ENCODE measurements at places on chromosomes 16 and 17.

DNA sequence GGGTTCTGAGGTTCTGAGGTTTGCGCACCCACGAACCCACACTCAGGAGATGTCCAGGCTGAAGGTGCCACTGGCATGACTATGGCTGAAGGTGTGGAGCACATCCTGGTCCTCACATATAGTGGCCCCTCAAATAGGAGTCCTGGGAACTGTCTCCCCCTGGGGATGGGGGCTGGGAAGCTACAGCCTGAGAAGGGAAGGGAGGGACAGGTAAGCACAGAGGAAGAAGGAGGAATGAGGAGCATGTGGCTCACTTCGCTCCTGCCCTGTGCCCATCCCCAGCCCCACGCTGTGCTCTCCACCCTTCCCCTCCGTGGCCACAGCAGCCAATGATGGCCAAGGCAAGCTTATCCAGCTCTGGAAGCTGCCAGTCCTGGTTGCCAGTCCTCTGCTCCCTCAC lies 123.9 kb upstream of the LHX1 start:
- DNase-seq, result no peak

- DNase-seq, result no peak
Measured at GRCh38 chr17:61662741-61663140, 71.7 kb upstream of the NACA2 start.

DNA sequence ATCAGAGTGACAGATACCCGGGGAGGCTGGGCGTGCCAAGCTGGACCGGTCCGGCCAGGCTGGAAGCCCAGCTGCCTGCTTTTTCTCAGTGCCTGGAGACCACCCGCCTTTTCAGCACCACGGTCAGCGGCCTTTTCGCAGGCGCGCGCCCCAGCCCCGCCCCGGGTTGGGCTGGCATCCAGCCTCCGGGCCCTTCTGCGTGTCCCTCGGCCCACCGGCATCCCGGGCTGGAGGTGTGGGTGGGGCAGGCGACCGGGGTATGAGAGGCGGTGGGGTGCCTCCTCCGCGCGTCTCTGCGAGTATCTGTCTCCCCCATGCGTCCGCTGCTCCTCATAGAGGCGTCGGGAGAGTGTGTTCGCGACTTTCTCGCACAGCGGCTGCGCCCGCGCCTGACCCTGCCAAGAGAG lies 102.5 kb downstream of the MRM1 start:
- peak; percentile 17 for DNase-seq

- peak; percentile 79 for DNase-seq
Measured at GRCh38 chr17:42928714-42929496, 28.3 kb downstream of the G6PC1 start.

DNA sequence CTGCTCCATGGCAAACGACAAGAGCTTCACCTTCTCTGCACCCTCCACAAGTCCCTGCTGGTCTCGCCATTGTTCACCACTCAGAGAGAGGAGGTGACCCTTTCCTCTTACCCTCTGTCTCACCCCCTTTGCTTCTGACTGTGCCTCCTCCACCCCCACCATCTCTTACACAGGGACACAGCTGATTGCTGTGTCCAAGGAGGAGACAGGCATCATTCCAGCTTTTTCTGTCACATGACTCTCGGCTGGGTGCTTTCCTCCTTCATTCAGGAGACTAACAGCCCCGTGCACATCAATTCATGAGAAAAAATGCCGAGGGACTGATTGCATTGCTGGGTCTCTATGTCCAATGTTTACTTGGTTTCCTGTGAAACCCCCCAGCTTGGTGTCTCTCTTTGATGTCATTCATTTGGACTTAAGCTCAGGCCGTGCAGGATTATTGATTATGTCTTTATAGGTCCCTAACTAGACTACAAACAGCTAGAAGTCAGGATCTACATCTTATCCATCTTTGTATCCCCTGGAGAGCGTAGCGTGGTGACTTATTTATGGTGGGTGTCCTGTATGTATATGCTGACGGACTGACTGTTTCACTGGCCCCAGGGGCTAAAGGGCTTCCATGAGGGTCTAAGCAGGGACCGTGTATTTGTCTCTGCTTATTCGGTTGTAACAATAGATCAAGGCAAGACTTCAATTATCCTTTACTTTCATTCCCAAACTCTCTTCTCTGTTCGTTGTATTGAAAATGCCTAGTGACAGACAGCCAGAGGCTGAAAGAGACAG lies 82.2 kb upstream of the CDH13 start:
- no peak for DNase-seq

DNA sequence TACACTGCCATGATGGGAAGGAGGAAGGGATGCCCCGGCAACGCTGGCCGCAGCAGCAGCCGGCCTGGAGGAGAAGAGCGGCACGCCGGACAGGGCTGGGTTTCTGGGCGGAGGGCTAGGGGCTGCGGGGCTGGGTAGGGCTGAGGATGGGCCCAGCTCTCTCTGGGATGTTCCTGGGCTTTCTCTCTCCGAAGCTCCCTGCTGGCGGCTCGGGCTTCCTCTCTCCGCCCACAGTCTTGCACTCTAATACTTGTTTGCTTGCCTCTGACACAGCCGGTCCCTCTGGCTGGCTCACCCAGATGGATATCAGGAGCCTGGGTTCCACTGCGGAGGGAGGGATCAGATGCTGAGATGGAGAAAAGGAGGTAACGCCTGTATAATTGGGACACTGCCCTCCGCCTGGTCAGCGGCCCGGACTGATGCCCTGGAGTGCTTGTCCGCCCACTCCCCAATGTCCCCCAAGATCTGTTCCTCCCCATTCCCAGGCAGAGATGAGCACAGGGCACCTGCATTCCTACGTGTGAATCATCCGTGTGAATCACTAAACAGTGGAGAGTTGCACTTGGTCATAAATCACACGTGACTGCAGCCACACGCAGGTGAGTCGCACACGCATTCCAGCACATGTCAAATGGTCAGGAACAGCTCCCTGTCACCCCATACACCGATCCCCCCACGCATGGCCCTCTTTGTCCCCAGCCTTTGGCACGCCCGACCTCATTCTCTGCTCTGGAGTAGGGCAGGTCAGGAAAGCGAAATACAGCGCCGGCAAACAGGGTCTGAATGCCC lies at the start of gene ALOXE3:
ALOXE3 (minus strand) TSS at position 535 of the 789 bp plus-strand sequence; CDS start at position 11, 524 bp downstream.
- no peak for DNase-seq

DNA sequence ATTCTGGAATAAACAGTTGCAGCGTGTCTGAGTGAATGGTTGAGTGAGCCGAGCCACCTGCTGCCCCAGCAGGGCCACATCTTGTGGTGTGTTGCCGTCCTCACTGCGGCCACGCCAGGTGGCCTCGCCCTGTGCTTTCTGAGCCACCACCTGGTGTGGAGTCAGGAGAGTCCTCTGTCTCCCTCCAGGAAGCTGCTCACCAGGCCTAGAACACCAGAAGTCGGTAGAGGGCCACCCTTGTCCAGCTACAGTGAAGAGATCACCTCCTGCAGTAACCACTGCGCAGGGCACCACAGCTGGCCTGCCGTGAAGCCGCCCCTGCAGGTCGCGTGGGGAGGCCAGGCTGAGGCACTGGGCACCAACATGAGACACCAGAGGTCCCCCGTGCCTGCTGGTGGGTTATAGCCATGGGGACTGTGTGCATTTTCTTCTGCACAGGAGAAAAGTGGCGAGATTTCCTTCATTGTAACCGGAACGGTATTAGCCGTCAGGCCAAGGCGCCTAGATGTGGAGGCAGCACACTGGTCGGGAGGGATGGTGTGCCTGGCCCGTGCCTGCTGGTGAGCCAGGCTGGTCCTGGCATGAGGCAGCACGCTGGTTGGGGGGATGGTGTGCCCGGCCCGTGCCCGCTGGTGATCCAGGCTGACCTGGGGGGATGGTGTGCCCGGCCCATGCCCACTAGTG lies 28.9 kb upstream of the FOXK2 start:
- no peak for DNase-seq

- DNase-seq, result no peak
Measured at GRCh38 chr16:66372078-66372897, 5.8 kb downstream of the CDH5 start.

DNA sequence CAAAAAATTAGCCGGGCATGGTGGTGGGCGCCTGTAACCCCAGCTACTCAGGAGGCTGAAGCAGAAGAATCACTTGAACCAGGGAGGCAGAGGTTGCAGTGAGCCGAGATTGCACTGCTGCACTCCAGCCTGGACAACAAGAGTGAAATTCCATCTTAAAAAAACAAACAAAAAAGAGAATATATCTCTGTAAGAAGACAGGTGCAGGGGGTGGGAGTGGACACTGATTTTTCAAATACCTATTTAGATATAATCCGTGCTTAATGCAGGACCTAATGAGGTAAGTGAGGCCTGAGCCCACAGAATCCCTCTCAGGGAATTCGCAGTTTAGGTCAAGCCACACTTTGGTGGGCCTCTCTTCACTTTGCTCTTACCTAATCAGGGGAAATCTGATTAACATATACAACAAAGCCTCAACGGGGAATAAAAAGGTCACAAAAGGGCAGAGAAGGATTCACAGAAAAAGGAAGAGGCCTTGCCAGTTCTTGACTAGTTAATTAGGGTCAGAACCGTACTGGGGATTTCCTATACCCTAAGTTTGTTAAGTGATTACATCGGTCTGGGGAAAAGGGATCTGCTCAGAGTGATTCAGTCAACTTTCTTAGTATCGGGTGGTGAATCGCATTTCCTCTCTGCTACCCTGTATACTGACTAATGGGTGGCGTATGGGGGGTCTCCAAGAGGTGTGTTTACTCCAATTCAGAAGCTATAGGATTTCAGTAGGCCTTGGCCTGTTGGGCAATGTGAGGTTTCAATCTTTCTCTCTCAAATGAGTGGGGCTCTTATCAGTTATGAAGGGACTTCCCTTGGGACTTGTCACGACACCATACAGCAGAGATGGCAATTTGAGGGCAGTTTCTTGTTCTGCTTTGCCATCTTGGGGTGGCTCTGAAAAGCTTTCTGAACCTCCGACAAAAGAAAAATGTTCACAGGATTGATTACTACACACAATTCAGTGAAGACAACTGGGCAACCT lies 1.9 kb upstream of the NFAT5 start:
- DNase-seq, result peak; percentile 32

DNA sequence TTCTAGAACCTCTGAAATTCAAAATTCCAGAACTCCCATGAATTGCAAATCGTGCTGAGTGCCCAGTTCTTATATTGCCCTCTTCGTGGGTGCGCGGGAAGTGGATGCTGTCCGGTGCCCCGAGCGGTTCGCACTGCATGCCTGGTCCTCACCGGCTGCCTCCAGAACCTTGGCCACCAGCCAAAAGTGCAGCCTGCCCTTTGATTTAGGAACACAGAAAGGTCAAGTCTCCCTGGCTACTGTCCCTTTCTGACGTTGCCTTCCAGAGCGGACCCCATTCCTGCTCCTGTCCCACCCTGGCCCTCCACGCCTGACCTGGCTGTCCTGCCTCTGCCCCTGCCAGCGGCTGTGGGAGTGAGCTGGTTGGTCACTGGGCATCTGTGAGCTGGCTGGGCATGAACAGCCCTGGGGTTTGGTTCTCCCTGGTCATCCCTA lies 9.7 kb downstream of the NEUROD2 start:
- DNase-seq, result no peak

GRCh38 chr17:82457929-82458178 lies 687 bp upstream of the NARF start:
- DNase-seq, result no peak

DNA sequence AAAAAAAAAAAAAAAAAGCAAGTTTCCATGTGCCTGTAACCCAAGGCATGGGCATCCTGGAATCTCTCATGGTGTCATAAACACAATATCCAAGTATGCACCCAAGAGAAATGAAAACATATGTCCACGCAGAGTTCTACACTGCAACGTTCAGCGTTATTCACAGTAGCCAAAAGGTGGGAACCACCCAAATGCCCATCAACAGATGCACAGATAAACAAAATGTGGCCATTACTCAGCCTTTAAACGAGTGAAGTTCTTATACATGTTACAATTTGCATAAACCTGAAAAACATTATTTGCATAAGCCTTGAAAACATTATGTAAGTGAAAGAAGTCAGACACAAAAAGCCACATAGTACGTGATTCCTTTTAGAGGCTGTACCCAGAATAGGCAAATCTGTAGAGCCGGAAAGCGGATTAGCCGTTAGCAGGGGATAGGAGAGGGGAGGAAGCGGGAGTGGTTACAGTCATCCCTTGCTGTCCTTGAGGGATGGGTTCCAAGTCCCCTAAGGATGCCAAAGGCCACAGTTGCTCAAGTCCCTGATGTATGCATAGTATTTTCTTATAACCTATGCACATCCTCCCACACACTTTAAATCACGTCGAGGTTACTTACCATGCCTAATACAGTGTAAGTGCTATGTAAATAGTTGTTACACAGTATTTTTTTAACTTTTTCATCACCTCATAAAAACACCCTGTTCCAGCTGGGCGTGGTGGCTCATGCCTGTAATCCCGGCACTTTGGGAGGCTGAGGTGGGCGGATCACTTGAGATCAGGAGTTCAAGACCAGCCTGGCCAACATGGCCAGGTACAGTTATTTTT lies 47.3 kb upstream of the DNAH17 start:
- no peak for DNase-seq

DNA sequence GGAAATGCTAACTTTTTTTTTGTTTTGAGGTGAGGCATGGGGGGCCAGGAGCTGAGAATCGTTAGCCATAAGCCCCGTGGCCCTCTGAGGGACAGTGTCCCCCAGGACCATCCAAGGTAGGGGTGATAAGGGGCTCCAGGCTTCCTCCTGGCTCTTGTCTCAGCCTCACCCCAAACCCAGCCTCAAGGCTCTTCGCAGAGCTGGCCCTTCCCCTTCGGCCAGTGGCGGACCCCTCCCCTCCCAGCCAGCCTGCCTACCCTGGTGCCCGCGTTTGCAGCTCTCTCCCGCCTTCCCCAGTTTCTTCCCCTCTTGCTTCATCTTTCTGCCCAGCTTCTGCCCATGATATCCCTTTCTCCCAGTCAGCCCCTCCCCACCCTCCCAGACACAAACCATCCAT lies 22.7 kb upstream of the ATP2A3 start:
- DNase-seq, result no peak

GRCh38 chr16:15785386-15786059 lies 71.3 kb downstream of the MYH11 start:
- DNase-seq, result no peak

DNA sequence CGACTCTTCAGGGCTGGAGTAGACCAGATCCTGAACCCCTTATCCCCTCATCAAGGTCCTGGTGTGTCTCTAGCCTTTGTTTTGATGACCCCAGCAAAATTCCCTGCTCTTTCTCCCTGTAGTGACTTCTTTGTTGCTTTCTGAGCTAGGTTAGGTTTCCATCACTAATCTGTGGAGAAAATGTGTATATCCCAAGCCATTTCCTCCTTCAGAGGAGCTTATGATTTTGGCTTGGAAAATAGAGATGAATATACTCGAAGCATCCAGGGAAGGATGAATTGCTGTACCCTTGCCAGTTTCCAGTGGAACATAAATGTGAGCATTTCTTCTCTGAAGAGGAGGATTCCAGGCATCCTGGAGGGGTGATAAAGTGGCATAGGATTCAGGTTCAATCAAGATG lies 55.8 kb downstream of the KSR1 start:
- no peak for DNase-seq

DNA sequence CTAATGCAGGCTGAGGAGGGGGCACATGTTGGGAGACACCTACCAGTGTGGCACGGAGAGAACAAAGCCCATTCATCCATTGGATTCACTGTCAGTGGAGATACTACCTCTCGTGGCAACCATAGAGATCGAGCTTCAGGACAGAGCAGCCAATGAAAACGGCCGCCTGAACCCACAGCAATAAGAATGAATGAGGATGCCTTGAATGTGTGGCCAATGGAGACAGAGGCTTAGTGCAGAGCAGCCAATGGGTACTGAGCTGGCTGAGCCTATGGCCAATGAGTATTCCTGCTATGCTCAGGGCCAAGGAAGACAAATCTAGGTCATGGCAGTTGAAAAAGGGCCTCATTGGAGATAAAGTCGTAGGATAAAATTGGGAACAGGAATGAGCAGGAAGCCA lies 10.9 kb downstream of the ARHGEF15 start:
- no peak for DNase-seq

- DNase-seq, result no peak
Measured at GRCh38 chr16:89094252-89094879, 714 bp downstream of the ACSF3 start.
